ENCODE measurements at places on chromosomes 7 and 10.

DNA sequence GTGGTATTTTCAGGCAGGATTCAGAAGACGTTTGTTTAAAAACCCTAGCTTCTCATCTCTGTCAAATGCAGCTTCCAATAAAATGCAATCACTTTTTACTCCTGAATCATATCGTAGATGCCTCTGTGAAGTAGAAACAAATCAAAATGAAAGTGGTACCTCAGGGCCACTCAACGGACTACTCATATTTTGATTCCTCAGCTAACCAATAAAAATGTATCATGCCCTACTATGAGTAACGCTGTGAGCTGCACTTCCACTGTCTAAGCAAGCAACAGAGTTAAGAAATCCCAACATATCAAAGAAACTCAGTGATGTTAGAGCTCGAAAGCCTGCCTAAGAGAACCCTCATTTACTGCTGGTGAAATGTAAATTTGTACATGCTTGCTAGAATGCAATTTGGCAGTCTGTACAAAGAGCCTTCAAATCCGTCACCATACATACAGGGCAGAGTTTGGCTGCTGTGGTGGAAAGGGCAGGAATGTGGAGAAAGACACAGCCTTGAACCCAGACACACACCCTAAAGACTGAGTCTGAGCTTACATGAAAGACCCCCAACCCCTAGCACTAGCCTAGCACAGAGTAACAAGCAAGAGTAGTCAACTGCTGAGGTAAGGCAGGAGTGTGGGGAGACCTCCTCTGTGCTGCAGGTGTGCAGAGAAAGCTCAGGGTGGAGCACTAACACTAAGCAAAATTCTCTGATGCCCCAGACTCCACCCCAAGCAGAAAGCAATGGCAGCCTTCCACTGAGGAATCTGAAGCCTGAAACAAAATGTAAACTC is 151.5 kb downstream of the ANK3 start:
- no peak for DNase-seq

DNA sequence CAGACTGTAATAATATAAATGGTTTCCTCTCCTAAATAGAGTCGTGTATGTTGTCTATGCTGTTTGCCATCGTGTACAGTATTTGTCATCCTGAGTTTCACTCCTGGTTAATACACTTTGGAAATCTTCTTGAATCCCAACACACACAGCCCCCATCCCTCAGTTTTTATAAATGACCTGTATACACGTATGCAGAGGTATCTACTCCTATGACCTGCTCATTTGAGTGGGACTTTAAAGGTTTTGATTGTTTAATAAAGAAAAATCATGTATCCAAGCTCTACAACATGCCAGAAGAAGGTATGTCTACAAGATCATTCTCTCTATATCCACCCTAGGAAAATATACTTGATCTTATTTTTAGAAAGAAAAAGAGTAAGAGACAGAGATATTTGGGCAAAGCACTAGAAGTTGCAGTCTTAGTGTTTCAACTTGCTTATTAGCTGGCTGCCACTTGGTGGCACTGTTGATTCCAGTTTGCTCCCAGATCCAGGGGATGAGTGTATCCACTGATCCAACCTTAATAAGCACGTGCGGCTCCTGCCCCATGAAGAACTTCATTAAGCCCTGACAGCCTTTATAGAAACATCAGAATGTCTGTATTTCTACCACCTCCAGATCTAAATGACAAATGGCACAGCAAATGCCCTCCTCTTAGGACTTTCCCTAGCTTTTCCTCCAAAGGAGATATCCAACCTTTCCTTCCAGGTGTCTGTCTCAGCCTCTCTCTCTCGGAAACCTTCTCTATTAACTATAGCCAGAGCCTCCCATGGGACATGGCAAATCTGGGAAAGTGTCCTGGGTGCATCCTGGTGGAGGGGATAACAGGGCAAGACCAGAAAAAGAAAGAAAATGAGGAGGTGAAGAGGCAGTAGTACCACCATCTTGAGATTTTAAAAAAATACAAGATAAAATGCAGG is 181.6 kb upstream of the NEBL start:
- DNase-seq, result peak; percentile 15

DNA sequence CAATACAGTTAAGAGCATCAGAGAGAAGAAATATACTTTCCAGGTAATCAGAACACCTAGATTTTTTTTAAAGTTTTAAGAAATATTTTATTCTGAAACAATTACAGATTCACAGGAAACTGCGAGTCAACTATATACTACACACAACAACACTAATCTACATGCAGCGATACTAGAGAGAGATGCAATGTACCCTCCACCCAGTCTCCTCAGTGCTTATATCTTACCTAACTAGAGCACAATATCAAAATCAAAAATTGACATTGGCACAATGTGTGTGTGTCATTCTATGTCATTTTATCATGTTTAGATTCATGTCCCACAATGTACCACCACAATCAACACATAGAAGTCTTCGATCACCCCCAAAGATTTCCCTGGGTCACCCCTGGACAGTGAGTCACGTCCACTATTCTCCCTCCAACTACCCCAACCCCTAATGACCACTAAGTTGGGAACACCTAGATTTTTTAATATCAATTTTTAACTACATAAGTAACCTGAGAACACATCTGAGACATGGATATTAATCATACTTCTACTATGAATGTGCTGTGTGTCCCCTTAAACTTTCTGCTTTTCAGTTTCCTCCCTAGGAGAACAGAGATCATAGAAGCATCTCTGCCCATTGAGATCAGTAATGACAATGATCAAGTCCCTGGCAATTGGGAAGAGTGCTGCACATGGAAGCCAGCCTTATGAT is 86.5 kb downstream of the GSAP start:
- DNase-seq, result no peak

DNA sequence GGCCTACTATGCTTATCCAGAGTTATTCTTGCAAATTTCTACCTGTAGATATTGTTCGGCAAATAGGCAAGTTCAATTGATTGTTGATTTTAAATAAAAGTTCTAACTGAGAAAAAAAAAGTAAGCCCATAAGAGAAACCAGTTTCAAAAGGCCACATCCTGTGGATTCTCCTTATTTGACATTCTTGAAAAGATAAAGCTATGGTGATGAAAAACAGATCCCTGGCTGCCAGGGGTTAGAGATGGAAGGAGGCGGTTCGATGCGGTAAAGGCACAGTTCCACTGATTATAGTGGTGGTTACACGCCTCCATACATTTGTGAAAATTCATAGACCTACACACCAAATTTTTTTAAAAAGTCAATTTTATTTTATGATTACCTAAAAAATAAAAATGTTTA is 347.8 kb downstream of the KCNMA1 start:
- no peak for DNase-seq

DNA sequence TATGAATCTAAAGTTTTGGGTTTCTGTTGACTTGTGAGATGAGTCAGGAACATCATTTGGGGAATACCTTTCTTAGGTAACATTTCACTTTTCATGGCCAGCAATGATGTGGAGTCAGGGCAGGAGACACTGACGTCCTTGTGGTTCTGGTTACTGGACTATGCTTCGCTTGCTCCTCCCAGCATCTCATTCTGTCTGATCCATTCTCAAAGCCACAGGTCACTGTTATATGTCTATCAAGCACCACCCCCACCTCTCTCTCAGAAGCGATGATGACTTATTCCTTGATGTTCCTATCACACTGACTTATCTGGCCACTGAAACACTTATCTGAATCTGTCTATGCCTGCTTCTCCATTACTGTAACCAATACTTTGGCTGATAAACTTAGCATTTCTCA is 51.6 kb downstream of the TES start:
- no peak for DNase-seq

GRCh38 chr10:378930-379704 is 243.9 kb downstream of the ZMYND11 start:
- DNase-seq, result no peak

DNA sequence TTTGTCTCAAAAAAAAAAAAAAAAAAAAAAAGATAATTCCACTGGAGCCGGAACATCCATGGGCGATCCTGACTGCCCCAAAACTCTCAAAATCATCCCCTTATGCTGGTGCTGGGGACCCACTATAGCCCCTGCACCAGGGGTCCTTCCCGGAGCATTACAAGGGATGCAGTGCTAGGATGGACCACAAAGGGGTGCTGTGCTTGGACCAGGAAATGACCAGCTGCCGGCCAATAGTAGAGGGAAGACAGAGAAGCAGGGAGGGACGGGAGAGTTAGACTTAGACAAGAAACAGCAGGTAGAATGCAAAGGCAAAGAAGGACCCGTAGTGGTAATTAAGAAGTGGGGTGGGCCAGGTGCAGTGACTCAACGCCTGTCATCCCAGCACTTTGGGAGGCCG is 40.5 kb downstream of the RCC1L start:
- DNase-seq, result no peak

DNA sequence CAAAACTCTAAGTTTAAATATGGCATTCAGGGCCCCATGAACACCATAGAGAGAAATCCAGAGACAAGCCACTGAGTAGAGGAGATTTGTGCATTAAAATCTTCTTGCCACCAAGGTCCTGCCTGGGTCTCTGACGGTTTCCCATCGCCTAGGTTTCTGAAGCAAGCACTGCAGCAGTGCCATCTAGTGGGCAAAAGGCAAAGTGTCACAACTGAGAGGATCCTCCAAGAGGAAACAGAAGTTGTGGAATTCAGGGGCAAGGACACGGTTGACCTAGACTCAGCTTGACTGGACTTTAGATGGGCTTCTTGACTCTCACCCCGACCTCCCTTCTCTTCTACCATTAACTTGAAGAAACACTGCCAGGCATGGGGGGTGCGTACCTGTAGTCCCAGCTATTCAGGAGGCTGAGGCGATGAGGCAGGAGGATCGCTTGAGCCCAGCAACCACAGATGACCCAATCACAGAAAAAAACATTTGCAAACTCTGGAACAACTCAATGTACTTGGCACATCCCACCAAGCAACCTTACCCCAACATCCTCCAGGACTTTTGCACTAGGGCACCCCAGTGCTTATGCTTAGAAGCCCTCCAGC is 604.1 kb downstream of the GALNT17 start:
- no peak for DNase-seq

DNA sequence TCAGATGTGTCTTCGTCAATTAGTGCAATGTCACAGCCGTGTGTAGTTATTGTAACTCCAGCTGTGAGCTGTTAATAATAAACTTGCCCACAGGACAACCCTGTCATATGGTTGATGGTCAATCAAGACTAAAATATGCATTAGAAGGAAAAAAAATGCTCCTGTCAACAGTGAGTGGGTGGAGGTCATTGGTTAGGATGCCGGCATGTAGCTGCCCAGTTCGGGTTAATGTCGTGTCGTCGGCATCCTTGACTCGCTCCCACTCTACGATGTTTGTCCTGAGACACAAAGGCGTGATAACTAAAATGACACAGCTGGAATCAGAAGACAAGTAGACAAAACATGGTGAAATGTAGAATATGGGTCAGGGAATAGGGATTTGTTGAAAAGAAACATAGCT is 442.8 kb upstream of the NPVF start:
- no peak for DNase-seq

DNA sequence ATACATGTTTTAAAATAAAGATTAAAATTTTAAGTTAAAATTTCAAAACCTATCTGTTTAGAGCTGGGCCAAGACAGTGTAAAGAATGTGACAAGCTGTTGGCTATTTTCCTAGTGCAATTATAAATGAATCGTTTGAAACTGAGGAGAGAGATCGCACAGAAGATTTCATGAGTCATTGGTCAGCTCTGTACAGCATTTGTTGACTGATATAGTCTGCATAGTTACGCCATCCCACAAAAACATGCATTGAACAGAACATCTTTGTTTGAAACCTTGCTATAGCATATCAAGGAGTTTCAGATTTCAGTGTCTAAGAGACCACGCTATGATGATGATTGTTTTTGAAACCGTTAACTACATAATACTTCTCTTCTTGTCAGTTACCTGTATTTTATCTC is 1.3 kb upstream of the C10orf67 start:
- DNase-seq, result no peak

GRCh38 chr10:123136806-123137642 is 1.3 kb downstream of the HMX3 start:
- DNase-seq, result no peak

DNA sequence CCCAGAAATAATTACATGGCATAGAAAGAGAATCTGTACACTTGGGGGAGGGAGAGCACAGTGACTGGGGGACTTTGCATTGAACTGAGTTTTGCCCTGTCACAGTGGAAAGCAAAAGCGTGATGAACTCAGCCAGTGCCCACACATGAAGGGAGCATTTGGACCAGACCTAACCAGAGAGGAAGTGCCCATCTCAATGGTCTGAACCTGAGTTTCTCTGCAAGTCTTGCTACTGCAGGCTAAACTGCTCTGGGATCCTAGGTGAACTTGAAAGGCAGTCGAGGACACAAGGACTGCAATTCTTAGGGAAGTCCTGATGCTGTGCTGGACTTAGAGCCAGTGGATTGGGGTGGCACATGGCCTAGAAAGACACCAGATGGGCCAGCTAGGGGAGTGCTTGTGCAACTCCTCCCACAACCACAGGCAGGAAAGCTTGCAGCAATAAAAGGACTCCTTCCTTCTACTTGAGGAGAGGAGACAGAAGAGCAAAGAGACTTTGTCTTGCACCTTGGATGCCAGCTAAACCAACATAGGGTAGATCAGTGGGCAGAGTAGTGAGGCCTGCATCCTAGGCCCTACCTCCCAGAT is 259.0 kb downstream of the GRM8 start:
- no peak for DNase-seq

DNA sequence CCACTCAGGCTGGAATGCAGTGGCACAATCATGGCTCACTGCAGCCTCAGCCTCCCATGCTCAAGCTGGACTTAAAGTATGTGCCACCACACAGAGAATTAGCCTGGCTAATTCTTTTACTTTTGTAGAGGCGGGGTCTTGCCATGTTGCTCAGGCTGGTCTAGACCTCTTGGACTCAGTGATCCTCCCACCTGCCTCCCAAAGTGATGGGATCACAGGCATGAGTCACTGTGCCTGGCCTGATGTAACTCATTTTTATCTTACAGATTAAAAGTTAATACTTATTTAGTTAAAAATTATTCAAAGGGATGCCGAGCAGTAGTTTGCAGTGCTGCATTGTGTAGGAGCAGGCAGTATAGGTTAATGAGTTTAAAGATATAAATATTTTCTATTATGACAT is 12.6 kb upstream of the PLXDC2 start:
- no peak for DNase-seq

DNA sequence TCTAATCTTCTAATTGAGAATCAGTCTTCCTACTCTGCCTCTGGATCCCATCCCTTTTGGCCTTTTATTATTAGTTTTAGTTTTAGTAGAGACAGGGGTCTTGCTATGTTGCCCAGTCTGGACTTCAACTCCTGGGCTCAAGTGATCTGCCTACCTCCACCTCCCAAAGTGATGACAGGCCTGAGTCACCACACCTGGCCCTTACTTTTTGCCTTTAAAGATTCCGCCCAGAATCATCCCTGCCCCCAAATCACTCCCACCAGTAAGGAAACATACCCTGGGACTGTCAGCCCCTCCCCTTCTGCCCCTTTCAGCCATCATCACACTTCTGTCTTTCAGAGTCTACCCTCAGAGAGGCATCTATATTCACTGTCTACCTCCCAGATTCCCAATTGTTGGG is 18.7 kb downstream of the KPNA7 start:
- DNase-seq, result no peak

GRCh38 chr10:7563368-7563767 is 103.4 kb downstream of the ITIH5 start:
- no peak for DNase-seq

GRCh38 chr7:142174441-142174840 is 62.9 kb downstream of the MGAM2 start:
- no peak for DNase-seq

- DNase-seq, result no peak
These were observed 106.2 kb downstream of the TWIST1 start for GRCh38 chr7:19011212-19011611.

Data from brain pericyte (primary cell).